ENCODE measurements at places on chromosomes 3 and 15.
A peak's percentile ranks its signal among the peaks of the same experiment; 100 is the strongest.

DNA sequence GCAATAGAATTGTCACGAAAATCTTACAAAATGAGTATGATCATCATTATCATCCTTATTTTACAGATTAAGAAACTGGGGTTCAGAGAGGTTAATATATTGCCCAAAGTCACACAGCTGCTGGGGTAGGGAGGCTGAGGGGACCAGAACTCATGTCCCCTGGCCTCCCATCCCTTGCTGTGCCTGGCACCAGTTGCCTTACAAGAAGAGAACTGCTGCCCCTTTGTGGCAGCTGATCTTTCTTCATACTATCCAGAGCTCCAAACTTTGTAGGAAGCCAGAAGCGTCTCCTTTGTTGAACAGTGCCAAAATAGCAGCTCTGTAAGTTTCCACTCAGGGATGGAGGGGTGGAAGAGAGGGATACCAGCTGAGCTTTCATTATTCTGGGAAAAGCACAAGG is 236.8 kb upstream of the TBC1D5 start:
- DNase-seq: no peak

- DNase-seq: no peak
These were observed 83.2 kb upstream of the PLSCR4 start for GRCh38 chr3:146334151-146334550.

- DNase-seq: no peak
These were observed 383.9 kb upstream of the DPH6 start for GRCh38 chr15:35929740-35930444.

DNA sequence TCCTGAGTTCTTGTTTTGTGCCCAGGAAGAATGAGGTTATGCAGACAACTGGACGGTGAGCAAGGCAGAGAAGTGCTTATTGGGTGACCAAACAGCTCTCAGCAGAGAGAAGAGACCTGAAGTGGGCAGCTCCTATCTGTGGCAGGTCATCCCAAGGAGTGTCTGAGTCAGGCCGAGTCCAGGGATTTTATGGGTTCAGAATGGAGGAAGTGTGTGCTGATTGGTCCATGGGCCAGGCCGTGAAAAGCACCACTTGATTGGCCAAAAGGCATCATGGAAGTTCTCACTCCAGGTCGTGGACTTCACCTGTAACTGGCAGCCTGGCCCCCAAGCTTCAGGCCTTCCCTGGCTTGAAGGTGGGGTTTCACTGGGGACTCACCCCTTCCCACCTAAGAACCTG is 74.5 kb downstream of the NR1D2 start:
- no peak for DNase-seq

DNA sequence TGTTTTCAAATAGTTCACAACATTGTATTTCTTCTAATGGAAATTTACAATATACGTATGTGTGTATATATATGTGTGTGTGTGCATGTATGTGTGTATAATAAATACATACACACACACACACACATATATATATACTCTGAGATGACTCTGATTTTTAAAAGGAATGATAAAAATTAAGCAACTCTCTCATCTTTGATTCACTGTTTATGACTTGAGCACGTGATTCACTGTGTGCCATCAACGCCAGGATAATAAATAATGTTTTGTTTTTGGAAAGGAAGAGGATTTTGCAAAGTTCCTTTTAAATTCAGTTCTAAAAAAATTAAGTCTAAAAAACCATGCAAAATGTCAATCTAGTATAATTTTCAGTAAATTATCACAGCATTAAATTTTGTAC is 132.4 kb downstream of the P3H2 start:
- no peak for DNase-seq

GRCh38 chr15:68210821-68211655 is 5.9 kb upstream of the CALML4 start:
- peak; percentile 37 for DNase-seq

DNA sequence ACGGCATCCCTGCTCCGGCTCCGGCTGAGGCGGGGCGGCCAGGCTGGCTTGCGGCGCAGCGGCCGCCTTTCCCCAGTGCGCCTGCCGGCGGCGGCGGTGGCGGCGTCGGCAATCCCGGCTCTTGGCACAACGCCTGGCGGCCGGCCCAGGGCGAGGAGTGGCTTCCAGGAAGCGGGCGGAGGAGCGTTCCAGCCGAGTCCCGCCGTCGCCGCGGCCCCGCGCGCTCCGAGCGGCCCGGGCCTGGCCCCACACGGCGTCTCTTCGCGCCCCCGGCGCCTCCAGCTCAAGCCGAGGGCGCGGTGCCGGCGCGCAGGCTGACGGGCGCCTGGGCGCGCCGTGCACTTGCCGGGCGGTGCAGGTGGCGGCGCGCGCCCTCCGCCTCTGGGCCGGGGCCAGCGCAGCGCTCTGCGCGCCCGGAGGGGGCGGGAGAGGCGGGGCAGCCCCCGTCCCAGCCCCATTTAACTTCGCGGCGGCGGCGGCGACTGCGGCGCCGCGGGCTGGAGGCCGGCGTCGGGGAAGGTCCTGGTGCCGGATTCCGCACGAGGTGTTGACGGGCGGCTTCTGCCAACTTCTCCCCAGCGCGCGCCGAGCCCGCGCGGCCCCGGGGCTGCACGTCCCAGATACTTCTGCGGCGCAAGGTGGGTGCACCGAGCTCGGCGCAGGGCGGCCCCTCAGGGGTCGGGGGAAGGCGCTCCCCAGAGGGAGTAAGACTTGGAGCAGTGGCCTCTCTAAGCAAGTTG is at the start of gene ADAMTSL3:
ADAMTSL3 (plus strand) TSS at position 485 of the 740 bp plus-strand sequence. CDS start 1,639 bp downstream, outside the sequence.
- DNase-seq: no peak

DNA sequence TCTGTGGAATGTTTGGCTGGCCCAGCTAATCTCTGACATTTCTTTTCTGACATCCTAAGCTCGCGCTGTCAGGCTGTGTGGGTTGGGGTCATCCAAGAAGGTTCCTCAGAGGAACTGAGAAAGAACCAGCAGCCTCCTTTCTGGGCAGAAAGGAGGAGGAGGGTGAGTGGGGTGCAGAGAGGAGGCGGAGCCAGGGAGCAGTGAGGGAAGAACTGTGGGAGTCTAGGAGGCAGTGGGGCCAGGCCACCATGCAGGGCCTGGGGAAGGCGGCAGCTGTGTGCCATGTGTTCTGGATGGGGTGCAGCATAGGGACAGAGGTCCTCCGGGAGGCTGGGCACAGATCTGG is 5.3 kb downstream of the SEMA7A start:
- no peak for DNase-seq

DNA sequence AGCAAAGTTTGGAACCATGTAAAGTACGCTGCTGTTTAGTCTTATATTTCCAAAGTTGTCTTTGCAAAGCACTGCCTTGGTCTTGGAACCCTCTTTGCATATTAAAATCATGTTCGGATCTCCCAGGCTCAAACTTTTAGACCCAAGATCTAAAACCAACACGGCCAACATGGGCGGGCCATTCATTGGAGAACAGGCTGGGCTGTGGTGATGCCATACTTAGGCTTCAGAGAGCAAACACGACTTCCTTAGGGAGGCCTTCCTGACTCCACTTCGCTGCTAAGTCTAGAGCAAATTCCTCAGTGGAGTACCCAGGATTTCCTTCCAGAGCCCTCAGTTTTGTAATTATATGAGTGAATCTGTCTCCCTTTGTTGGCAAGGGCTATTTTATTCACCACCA is 3.5 kb downstream of the MAN2C1 start:
- no peak for DNase-seq

- DNase-seq: no peak
These were observed 182.3 kb upstream of the BCL6 start for GRCh38 chr3:187927565-187927964.

DNA sequence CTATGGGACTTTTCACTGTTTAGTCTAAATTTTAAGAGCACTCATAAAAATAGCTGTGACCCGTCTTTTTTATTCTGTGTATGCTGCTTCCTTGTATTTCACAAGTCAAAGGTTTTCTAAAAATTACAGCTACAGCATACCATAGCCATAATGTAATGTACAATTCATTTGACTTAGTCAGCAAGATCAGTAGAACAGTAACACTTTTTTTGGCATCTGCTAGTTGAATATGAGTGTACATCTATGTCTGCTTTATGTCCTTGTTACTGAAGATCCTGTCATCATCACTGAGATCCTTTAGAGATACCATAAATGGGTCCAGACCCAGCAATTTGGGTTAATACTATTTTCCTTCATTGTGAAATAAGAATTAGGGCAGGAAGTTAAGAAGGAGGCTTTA is 42.2 kb downstream of the CMSS1 start:
- no peak for DNase-seq

- DNase-seq: no peak
These were observed 57.8 kb downstream of the NCEH1 start for GRCh38 chr3:172653004-172653572.

GRCh38 chr15:29132735-29133181 is 136.9 kb downstream of the NSMCE3 start:
- no peak for DNase-seq

GRCh38 chr15:69858456-69858855 is 239.3 kb downstream of the TLE3 start:
- no peak for DNase-seq

GRCh38 chr3:107392549-107393165 is 15.4 kb downstream of the CCDC54 start:
- DNase-seq: no peak

GRCh38 chr15:78244893-78245292 is 10.5 kb upstream of the ACSBG1 start:
- no peak for DNase-seq

- DNase-seq: peak; percentile 3
These were observed 775 bp upstream of the CCDC39 start for GRCh38 chr3:180680097-180680430.

DNA sequence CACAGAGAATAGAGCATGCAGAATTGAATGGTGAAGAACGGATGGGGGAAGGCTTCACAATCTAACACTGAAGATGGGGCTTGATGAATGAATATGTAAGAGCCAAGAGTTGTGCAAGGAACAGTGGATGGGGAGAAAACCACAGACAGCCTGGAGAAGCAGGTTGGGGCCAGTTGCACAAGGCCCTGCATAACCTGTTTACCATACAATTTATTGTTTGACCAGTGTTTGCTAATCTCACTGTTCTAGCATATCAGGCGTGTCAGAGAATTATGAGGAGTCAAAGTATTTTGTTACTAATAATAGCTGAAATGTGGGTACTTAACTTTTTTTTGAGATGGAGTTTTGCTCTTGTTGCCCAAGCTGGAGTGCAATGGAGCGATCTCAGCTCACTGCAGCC is 36.4 kb downstream of the LINS1 start:
- DNase-seq: no peak

GRCh38 chr3:120324190-120324589 is 25.0 kb downstream of the LRRC58 start:
- DNase-seq: no peak

DNA sequence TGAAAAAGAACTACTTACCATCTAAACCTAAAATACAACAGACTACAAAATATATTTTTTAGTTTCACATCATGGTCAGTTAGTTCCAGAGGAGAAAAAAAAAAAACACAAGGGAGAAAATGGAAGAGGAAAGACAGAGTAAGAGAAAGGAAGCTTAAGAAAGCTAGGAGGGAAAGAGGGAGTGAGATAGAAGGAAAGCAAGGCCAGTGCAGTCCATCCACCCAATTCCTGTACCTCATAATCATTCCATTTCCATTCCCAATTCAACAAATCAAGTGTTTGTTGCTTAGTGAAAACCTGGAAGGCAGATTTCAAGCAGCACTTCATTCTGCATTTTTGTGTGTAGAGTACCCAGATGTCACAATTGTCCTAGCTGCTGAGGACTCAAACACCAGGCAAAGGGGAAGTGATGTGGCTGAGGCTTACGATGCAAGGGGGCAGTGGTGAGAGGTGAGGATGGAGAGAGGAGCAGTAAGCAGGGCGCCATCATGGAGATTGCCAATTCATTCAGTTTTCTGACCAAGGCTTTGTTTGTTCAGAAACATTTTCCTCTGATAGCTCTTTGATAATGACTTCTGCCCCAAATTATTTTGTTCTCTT is 83.6 kb upstream of the GSK3B start:
- no peak for DNase-seq

All from activated T-cell treated with anti-CD3 and anti-CD28 coated beads for 1 hour (primary cell).